ENCODE measurements at places on chromosomes 3 and 15.
A peak's percentile ranks its signal among the peaks of the same experiment; 100 is the strongest.

GRCh38 chr3:52446631-52447511 is 2.0 kb upstream of the SEMA3G start:
- peak overlapping the region; percentile 65 for H3K27ac ChIP-seq
- H3K4me3 ChIP-seq = no peak overlapping the region
- peaks cover 3% of the 10 kb centered on the region for H3K36me3 ChIP-seq
- H3K4me1 ChIP-seq = peaks cover 6% of the 10 kb centered on the region

- H3K27me3 ChIP-seq = no peaks in the 10 kb centered on the region
- H3K4me1 ChIP-seq = peaks cover 38% of the 10 kb centered on the region
- H3K36me3 ChIP-seq = peaks cover 42% of the 10 kb centered on the region
- H3K27ac ChIP-seq = peak overlapping the region; percentile 74
- H3K4me3 ChIP-seq = no peak overlapping the region
Measured at GRCh38 chr3:46923559-46924350, 46.2 kb downstream of the PTH1R start.

- H3K27ac ChIP-seq = no peak overlapping the region
- peaks cover 3% of the 10 kb centered on the region for H3K36me3 ChIP-seq
- no peak overlapping the region for H3K4me3 ChIP-seq
- peaks cover 21% of the 10 kb centered on the region for H3K27me3 ChIP-seq
- H3K4me1 ChIP-seq = peaks cover 5% of the 10 kb centered on the region
Measured at GRCh38 chr3:125715651-125716050, 120.4 kb upstream of the OSBPL11 start.

DNA sequence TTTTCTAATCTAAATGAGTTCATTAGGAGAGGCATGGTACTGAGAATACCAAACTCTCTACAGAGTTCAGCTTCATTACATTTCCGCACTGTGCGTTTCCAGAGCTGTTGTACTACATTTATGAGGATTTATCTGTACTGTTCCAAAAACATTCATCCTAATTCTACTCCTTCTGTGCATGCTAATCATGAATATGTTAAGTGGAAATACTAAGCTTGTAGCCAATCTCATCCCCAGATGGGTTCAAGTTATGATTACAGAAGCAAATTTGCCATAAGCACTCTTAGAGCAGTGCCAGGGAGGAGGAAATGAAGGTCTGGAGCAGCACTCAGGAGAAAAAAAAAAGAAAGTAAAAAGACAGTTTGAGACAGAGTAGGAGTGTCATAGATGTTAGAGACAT is 544.3 kb downstream of the GBE1 start:
- H3K36me3 ChIP-seq = no peaks in the 10 kb centered on the region
- H3K27me3 ChIP-seq = no peaks in the 10 kb centered on the region
- H3K4me3 ChIP-seq = no peak overlapping the region
- DNase-seq = no peak
- no peak overlapping the region for H3K27ac ChIP-seq

DNA sequence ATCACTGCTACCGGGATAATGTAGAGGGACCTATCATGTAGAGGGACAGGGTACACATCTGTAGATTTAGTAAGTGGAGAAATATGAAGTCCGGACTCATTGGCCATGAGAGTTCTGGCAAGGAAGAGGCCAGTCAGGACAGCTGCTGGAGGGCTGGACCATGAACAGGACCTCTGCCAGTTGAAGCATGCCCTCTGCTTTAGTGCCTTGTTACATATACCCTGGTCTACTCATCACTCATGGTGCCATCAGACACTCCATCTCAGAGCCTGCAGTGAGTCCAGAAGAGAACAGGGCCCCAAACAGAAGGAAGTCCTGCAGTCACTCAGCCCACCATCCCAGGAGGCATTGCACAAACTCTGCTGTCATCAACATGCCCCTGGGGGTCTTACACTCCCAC is 54.7 kb upstream of the CA12 start:
- peaks cover 7% of the 10 kb centered on the region for H3K4me1 ChIP-seq
- DNase-seq = no peak
- peak overlapping the region; percentile 74 for H3K27ac ChIP-seq
- H3K36me3 ChIP-seq = no peaks in the 10 kb centered on the region

- H3K27ac ChIP-seq = no peak overlapping the region
- H3K27me3 ChIP-seq = no peaks in the 10 kb centered on the region
- DNase-seq = no peak
- no peak overlapping the region for H3K4me3 ChIP-seq
- no peaks in the 10 kb centered on the region for H3K4me1 ChIP-seq
Measured at GRCh38 chr3:126918355-126918821, 64.5 kb upstream of the PLXNA1 start.

DNA sequence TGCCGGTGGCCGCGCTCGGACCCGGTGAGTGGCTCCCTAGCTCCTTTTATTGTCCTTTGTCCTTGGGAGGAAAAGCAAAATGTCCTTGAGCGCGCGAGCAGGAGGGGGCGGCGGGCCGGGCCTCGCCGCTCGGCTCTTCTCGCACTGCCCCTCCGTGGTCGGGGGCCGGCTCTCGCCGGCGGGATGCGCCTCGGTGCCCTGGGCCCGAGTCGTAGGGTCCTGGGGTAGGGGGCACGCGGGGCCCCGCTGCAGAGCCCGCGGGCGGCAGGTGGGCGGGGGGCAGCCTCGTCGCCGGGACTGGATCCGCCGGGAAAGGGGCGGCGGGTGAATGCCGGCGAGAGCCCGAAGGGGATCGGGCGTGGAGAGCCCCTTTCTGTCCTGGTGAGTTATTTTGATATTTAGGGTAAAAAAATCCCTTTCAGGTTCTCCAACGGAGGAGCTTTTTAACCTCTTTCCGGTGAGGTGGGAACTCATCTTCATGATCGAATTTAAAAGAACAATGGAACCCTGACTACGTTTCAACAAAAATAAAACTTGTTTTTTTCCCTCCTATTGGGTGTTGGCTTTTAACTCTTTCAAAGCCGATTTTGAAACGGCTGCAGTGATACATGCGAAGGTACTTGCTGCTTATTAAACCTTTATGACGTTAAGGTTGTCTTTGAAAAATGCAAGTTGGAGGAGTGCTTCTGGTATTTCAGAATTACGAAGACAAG is 16.8 kb upstream of the CHD2 start:
- peaks cover 53% of the 10 kb centered on the region for H3K36me3 ChIP-seq
- peak overlapping the region; percentile 98 for H3K27ac ChIP-seq
- peak; percentile 43 for DNase-seq
- H3K4me3 ChIP-seq = peak overlapping the region; percentile 96
- H3K4me1 ChIP-seq = peaks cover 50% of the 10 kb centered on the region

GRCh38 chr3:43998836-43999727 is 242.6 kb upstream of the TOPAZ1 start:
- DNase-seq = no peak
- no peak overlapping the region for H3K27ac ChIP-seq
- H3K4me1 ChIP-seq = peaks cover 32% of the 10 kb centered on the region
- H3K27me3 ChIP-seq = peaks cover 95% of the 10 kb centered on the region

DNA sequence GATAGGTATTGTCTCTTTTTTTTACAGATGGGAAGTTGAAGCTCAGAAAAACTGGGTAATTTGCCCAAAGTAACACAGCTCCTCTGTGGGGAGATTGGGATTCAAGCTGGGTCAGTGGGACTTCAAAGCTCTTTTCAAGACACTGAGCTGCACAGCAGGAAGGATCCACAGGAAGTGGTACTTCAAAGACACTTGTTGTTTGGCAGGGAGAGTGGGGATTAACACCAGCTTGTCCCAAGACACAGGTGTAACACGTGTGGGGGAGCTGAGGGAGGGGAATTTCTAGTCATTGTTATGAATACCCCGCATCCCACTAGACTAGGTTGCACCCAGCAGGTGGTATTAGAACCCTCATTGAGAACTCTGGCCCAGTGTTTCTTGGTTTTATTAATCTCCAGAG is 116.0 kb downstream of the FOXB1 start:
- H3K27me3 ChIP-seq = peaks cover 12% of the 10 kb centered on the region
- H3K36me3 ChIP-seq = no peaks in the 10 kb centered on the region
- DNase-seq = no peak
- H3K4me1 ChIP-seq = no peaks in the 10 kb centered on the region
- no peak overlapping the region for H3K4me3 ChIP-seq
- H3K27ac ChIP-seq = no peak overlapping the region

DNA sequence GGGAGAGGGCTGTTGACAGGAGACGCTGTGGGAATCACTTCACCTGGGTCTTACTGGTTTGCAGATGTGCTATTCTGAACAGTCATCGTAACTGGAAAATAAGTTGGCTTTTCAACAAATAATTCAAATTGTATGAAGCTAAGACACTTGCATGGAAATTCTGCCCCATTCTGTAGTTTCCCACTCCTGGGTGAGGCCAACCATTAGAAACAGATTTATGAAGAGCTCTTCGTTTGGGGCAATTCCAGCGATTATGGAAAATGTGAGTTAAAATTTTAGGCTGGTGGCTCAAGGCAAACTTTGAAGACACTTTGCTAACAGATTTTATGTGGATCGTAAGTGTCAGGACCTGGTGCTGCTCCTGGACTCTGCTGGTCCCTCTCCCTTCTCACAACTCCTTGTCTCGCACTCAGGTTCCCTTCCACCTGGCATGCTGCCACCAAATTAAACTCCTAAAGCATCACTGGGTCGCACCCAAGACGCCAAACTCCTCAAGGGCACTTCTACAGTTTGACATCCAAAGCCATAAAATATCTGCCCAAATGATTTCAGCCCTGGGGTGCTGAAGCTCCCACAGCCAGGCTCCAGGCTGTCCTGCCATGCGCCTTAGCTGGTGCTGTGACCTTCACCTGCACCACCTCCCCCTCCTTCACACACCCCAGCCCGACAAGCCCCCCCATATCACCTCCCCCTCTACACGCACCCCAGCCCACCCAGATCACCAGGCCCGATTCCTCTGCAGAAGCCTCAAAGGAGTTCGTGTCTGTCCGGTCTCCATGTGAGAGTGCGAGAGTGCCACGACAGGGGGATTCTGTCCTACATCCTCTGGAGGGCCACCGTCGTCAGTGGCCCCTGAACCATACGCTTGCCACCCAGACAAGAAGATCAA is 138.4 kb downstream of the NSMCE3 start:
- peaks cover 6% of the 10 kb centered on the region for H3K36me3 ChIP-seq
- no peak overlapping the region for H3K4me3 ChIP-seq
- DNase-seq = no peak
- no peak overlapping the region for H3K27ac ChIP-seq
- peaks cover 8% of the 10 kb centered on the region for H3K4me1 ChIP-seq

GRCh38 chr15:70566047-70566835 is 197.1 kb downstream of the UACA start:
- H3K4me1 ChIP-seq = peaks cover 9% of the 10 kb centered on the region
- no peak overlapping the region for H3K4me3 ChIP-seq
- H3K36me3 ChIP-seq = no peaks in the 10 kb centered on the region
- no peaks in the 10 kb centered on the region for H3K27me3 ChIP-seq

DNA sequence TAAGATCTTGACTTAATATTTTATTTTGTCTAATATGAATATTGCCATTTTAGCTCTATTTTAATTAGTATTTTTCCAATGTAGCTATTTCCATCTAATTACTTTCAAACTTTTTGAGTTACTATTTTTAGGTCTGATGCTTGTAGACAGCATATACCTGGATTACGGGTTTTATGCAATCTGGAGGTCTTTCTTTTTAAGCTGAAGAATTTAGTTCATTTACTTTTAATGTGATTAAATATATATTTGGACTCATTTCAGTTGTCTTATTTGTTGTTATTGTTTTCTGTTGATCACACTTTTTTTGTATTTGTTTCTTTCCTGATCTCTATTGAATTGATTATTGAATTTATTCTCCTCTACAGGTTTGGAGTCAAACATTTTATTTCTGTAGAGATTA is 30.3 kb downstream of the THRB start:
- H3K4me1 ChIP-seq = no peaks in the 10 kb centered on the region
- no peaks in the 10 kb centered on the region for H3K27me3 ChIP-seq
- H3K4me3 ChIP-seq = no peak overlapping the region
- H3K27ac ChIP-seq = no peak overlapping the region
- peaks cover 1% of the 10 kb centered on the region for H3K36me3 ChIP-seq

DNA sequence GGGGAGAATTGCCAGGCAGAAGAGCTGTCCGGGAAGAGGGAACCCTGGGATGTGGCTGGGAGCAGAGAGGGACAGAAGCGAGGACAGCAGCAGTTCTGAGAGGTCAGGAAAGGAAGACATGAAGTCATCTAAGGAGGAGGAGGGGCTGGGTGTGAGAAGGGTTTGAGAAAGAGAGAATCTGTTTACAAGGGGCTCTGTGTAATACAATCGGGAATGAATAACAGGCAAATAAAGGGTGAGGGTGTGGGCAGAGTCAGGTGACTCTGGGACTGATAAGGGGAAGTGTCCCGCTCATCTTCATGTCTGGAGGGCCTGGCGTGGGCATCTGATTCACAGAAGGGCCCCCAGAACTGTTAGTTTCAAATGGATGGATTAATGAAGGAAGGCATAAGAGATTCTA is 191.3 kb downstream of the XXYLT1 start:
- H3K4me1 ChIP-seq = peaks cover 8% of the 10 kb centered on the region
- peak overlapping the region; percentile 33 for H3K27ac ChIP-seq
- H3K36me3 ChIP-seq = no peaks in the 10 kb centered on the region
- DNase-seq = no peak
- no peak overlapping the region for H3K4me3 ChIP-seq

DNA sequence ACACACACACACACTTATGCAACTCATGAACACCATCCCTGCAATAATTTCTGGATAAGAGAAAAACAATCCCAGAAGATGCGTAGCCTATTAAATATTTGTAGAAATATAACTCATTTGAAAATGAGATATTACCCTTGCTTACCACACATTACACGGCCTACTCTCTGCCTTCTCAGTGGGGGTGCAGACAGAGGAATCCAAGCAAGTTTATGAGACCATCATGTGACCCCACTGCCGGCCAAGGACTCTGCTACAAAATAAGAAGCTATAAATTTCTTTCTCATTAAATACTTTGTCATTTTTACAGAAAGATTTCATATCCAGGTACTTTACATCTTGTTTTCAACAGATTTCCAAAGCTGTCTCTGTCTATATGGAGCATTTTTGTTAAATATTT is 286.3 kb downstream of the ZNF385D start:
- H3K27me3 ChIP-seq = no peaks in the 10 kb centered on the region
- no peak overlapping the region for H3K27ac ChIP-seq
- H3K4me1 ChIP-seq = no peaks in the 10 kb centered on the region

- peaks cover 66% of the 10 kb centered on the region for H3K36me3 ChIP-seq
- peak overlapping the region; percentile 47 for H3K27ac ChIP-seq
- no peak overlapping the region for H3K4me3 ChIP-seq
- H3K4me1 ChIP-seq = peaks cover 9% of the 10 kb centered on the region
- no peak for DNase-seq
Measured at GRCh38 chr3:101861212-101861788, 12.0 kb downstream of the NFKBIZ start.

GRCh38 chr3:181851063-181851462 is 139.3 kb downstream of the SOX2 start:
- H3K36me3 ChIP-seq = no peaks in the 10 kb centered on the region
- H3K27me3 ChIP-seq = no peaks in the 10 kb centered on the region
- H3K27ac ChIP-seq = no peak overlapping the region
- H3K4me1 ChIP-seq = no peaks in the 10 kb centered on the region
- no peak for DNase-seq
- H3K4me3 ChIP-seq = no peak overlapping the region

DNA sequence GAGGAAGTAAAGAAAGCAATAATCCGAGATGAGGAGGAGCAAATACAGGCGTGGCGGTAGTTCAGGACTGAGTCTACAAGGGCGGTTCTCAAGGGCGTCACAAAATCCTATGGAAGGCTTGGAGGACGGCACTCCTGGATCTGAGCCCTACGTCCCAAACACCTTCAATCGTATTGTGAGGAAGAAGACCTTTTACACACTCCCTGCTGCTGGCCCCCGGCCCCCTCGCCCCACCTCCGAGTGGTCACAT is 747 bp downstream of the PLD1 start:
- DNase-seq = no peak
- peaks cover 53% of the 10 kb centered on the region for H3K27me3 ChIP-seq
- H3K4me3 ChIP-seq = peak overlapping the region; percentile 77
